ENCODE measurements at places on chromosomes 5 and 9. TPM values are rescaled to one million over a fixed set of nuclear protein-coding genes. Genes with fewer than 3 reads are reported as not detected.

GRCh38 chr5:76667495-76667894 is 44.3 kb upstream of the F2RL2 start:
- no peak overlapping the region for H3K4me3 ChIP-seq
- H3K4me1 ChIP-seq, result peaks cover 9% of the 10 kb centered on the region
- H3K36me3 ChIP-seq, result peaks cover 13% of the 10 kb centered on the region
- no peak overlapping the region for H3K27ac ChIP-seq
- no peaks in the 10 kb centered on the region for H3K27me3 ChIP-seq

DNA sequence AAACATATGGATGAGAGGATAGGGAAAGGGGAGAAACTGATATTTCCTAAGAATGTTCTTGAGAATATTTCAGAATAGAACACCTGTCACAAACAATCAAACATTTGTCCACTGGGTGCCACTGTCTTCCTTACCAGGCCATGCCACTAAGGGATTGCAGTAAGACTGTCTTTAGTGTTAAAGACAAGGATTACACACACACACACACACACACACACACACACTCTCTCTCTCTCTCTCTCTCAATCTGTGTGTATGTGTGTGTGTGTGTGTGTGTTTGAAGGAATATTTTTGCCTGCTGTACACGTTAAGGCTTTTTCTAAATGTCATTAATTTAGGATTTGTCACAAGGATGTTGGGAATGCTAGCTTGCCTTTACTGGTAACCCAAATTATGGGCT is 54.4 kb downstream of the CCDC192 start:
- no peaks in the 10 kb centered on the region for H3K27me3 ChIP-seq
- H3K4me1 ChIP-seq, result no peaks in the 10 kb centered on the region
- H3K4me3 ChIP-seq, result no peak overlapping the region
- no peak for DNase-seq

The ADRB2 gene
- total RNA-seq, result 3.2 TPM

DNA sequence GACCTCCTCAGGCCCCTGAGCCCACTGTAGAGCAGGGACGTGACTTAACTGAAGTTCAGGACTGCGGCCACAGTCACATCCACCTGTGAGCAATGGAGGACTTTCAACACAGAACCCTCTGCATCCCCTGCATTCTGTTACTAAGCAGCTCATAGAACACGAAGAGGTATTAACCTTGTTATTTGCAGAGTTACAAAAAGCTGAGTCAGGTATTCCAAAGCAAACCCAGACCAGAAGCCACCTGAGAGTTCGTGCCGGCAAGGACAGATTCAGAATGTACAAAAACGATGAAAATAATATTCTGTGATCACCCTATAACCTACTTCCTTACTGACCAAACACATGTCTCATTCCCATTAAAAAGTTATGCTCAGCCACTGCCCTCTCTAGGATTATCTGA is 33.0 kb upstream of the PRSS3 start:
- DNase-seq, result no peak
- H3K27me3 ChIP-seq, result peaks cover 14% of the 10 kb centered on the region
- H3K36me3 ChIP-seq, result no peaks in the 10 kb centered on the region
- H3K4me1 ChIP-seq, result no peaks in the 10 kb centered on the region
- no peak overlapping the region for H3K4me3 ChIP-seq
- H3K27ac ChIP-seq, result no peak overlapping the region

- no peak for DNase-seq
- H3K4me3 ChIP-seq, result no peak overlapping the region
- H3K36me3 ChIP-seq, result no peaks in the 10 kb centered on the region
Observed at GRCh38 chr9:78806492-78807160, 509.7 kb downstream of the PSAT1 start.

DNA sequence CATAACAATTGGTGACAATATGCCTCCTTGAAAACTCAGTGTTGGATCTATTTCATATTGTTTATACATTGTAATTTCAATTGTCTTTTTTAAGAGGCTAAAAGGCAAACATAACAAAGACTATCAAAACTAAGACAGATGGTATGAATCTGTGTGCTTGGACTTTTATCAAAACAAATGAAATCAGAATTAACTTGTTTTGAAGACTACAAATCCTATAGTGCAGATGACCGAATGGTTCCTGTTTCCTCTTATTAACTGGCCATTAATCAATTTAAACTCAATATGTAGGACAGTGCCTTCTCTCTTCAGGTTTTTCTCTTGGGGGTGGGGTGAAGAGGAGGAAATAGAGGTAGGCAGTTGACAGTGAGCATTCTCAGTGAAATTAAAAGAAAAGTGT is 366.9 kb upstream of the GRAMD2B start:
- DNase-seq, result no peak
- H3K27ac ChIP-seq, result no peak overlapping the region

- peaks cover 67% of the 10 kb centered on the region for H3K36me3 ChIP-seq
- H3K27ac ChIP-seq, result no peak overlapping the region
- H3K4me1 ChIP-seq, result no peaks in the 10 kb centered on the region
- H3K27me3 ChIP-seq, result no peaks in the 10 kb centered on the region
Observed at GRCh38 chr9:125475385-125475784, 213.8 kb downstream of the GAPVD1 start.

GRCh38 chr9:89006267-89006666 is 15.0 kb downstream of the S1PR3 start:
- H3K27me3 ChIP-seq, result peaks cover 18% of the 10 kb centered on the region
- no peak for DNase-seq
- no peaks in the 10 kb centered on the region for H3K36me3 ChIP-seq
- H3K4me1 ChIP-seq, result no peaks in the 10 kb centered on the region
- H3K27ac ChIP-seq, result no peak overlapping the region

The SLC1A3 gene
- 0.44 TPM for total RNA-seq

The INSL4 gene
- total RNA-seq, result not detected

The OR1J2 gene
- not detected for total RNA-seq

The CARD6 gene
- 4.3 TPM for total RNA-seq

The PCDHA11 gene
- total RNA-seq, result not detected

DNA sequence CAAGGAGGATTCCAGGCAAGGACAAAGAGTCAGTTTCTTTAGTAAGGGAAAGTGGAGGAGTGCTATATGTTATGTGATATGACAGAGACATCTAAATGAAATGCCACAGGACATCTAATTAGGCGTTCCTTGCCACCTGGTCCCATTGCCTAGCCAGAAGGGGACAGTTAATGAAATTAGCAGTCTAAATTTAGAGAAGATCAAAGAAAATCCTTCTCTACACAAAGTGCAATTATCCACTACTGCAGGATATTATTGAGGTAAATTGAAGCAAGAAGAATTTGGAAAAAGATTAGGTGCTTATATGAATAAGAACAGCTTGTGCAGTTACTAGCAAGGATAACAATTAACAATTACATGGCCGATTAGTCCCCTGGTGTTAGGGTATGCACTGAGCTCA is 495.3 kb upstream of the NMUR2 start:
- no peaks in the 10 kb centered on the region for H3K4me1 ChIP-seq
- H3K27me3 ChIP-seq, result no peaks in the 10 kb centered on the region
- no peak overlapping the region for H3K27ac ChIP-seq
- no peak overlapping the region for H3K4me3 ChIP-seq
- no peaks in the 10 kb centered on the region for H3K36me3 ChIP-seq

The TEX53 gene
- total RNA-seq, result not detected

GRCh38 chr5:82487131-82487530 is 209.0 kb upstream of the RPS23 start:
- H3K36me3 ChIP-seq, result no peaks in the 10 kb centered on the region
- H3K27me3 ChIP-seq, result peaks cover 4% of the 10 kb centered on the region
